ENCODE measurements at places on chromosomes 4 and X.

DNA sequence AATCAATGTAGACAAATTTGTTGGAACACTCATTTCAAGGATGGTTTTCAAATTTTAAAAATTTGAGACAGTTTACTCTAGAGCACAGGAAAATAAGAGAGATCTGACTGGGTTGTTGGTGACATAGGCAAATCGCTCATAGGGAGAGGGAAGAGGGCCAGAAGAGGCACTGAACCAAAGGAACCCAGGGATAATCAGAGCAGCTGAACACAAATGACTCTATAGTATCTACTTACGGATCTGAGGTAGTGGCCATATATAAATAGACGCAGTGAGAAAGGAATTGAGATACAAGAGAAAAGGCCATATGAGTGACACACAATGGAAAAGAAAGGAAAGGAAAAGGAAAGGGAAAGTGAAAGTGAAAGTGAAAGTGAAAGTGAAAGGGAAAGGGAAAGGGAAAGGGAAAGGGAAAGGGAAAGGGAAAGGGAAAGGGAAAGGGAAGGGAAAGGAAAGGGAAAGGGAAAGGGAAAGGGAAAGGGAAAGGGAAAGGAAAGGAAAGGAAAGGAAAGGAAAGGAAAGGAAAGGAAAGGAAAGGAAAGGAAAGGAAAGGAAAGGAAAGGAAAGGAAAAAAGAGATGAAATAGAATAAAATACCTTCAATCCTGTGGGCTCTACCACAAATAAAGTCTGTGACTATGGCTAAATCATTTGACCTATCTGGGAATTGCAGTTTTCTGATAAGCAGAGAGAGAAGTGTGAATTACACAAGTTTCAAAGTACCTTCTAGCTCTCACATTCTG is 759.2 kb downstream of the DMD start:
- DNase-seq: peak; percentile 2

GRCh38 chrX:28609917-28610613 is 22.8 kb downstream of the IL1RAPL1 start:
- DNase-seq: no peak

DNA sequence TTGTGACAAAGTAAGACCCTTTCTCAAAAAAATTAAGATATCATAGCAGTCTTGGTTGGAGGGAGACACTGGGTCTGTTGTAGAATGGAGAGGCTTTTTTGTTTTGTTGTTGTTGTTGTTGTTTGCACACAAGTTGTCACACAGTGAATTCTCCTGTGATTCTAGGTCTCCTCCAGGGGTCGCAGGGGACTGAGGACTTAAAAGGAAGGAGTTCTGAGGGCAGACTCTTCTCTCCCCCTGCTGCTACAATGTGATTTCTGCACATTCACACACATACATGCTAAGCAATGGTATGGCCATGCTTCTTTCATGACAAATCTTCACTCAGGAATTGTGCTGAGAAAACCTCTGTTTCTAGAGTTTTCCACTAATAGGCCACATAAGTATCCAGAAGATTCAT is 71.1 kb downstream of the ZNF732 start:
- DNase-seq: no peak

DNA sequence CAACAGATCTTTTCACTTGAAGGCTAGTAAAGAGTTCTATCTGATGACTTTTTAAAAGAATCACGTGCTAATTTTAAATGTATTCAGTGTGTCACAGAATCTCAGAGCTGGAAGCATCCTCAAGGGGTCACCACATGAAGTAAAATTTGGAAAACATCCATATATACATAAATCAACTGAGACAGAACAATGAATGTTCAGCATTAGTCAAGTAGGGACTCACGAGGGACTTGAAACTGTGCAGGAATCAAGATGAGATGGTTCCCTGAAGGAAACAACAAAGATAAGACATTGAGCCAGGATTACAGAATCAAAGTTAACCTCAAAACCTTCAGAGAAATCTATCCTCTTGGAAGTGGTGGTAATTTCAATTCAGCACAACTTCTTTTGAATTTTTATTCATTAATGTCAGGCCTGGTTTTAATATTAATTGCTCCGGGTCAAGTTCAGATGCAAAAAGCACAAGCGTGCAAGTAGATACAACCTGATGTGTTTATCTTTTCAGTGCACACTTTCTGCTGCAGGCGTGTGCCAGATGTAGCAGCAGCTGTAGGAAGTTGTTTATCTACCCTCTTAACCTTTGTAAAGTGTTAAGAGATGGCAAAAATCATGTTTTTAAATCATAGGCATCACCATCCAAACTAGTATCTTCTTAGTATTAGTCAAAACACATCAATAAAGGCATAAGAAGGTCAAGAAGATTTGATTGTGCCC is 87.7 kb upstream of the SRD5A3 start:
- DNase-seq: peak; percentile 62

DNA sequence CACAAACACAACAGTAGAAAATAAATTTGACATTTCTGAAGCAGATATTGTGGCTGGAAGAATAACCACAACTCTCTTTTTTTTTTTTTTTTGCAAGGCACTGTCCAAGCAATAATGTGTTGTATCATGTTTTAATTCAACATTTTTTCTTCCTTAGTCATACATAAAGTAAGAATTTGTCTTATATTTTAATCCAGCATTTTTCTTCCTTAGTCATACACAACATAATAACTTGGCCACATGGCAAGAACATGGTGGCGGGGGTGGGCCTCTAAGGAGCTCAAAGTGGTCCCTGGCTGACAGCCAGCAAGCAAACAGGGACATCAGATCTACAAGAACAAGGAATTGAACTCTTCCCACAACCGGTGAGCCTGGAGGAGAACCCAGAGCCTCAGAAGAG is 20.2 kb downstream of the FBXW7 start:
- no peak for DNase-seq

GRCh38 chr4:6595897-6596537 is 21.0 kb downstream of the MAN2B2 start:
- DNase-seq: no peak

DNA sequence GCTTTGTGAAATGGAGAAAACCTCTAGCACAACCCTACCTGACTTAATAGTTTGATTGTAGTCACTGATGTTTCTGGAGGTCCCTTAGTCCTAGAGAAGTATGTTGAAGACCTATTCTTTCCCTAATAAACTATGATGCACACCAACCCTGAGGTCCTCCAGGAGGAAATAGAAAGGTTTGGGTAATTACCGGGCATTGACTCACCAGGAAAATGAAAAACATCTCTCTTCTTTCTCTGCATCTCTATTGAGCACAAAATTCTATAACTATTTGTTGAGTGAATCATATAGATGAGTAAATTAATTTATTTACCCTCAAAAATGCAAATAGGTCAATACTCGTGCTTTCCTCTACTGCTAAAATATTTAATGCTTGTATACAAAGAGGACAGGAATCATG is 582.4 kb upstream of the FAM241A start:
- no peak for DNase-seq

DNA sequence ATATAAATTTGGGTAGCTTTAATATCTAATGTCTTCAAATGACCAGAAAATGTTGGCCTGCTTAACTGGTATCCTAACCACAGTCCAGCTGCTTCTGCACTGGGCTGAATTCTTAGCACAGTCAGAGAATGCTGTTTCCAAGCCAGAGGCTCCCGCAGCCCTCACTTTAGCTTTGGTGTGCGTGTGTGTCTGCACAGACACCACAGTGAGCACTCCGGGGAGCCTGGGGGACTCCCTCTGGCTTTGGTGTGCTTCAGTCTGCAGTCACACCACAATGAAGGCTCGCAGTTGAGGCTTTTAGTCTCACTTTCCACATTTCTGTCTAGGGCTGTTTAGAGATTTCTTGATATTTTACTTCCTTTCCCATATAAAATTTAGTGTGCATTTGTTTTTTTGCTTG is 53.6 kb downstream of the APOO start:
- no peak for DNase-seq

DNA sequence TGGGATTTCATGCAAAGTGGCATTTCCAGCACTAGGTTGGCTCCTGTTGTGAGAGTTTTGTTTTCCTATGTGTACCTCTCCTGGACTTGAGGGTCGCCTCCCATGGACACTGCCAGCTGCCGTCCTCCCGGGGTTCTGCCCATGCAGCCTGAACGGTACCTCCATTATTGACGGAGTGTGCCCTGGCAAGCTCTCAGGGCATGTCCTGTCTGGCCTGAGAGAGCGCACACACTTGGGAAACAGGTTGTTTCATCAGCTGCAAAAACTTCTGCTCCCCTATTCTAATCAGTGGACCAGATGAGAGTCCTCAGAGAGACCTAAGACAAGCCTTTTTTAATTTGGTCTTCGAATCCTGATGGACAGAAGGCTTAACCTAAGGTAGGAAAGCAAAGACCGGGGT is 56.6 kb upstream of the HOPX start:
- DNase-seq: no peak

All from common myeloid progenitor, CD34-positive (primary cell).